ENCODE measurements at places on chromosomes 13 and 19.

- no peak for DNase-seq
Observed at GRCh38 chr13:100535426-100536135, 53.0 kb downstream of the GGACT start.

DNA sequence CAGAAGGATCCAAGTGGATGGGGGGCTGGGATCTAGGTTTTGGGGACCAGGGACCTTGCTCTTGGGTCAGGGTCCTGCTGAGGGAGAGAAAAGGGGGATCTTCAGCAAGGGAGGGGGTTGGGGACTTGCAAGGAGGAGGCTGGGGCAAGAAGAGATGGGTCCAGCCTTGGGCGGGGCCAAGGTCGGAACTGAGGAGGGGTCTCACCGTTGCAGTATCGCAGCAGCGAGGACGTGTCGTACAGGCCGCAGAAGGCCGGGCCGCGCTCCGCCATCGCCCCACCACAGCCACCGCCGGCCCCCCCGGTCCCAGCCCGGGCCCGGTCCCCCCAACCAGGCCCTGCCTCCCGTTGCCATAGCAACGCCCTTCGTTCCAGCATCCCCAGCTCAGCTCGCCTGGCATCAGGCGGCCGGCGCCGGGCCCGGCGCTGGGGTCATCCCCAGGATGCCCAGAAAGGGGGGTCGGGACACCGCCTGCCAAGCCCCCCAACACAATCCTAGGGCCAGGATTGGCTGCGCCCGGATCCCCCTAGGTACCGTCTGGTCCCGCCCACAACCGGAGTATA, 6.0 kb upstream of the EML2 start:
- DNase-seq, result no peak

DNA sequence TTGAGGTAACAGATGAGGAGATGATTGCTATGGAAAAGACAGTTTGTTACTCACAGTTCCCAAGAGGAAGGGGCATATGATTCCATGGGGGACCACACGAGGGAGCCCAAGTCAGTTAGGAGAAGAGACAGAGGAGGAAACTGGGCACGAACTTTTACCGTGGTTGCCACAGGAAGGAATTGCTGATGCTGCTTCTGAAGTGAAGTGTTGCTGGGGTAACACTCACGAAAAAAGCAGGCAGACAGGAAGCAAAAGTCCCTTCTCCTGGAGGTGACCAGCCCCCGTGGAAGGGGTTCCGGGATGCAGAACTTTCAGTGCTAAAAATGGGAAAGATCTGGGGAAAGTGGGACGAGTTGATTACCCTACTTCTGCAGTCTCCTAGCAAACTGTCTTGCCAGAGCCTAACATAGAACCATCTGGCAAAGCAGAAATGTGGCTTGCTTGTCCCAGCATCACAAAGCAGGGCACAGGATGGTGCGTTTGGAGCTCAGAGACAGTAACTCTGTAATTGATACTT, 35.4 kb upstream of the MAP3K10 start:
- no peak for DNase-seq

DNA sequence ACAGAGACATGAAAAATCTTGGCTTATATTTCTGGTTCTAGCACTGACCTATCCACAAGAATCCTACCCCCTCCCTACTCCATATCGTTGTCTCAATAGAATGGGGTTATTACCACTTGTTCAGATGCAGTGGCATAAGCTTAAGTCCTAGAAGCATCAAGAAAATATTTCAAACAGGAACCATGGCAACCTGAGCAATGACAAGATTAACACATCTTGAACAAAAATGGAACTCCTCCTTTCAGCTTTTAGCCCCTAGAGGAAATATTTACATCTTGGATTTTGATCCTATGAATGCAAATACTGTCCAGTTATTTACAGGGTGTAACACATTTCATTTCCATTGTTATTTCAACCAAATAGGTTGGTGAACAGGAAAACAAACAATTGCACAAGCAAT, 46.1 kb upstream of the TSC22D1 start:
- no peak for DNase-seq

- DNase-seq, result no peak
Observed at GRCh38 chr19:36236946-36237310, 22.0 kb downstream of the ZNF146 start.

DNA sequence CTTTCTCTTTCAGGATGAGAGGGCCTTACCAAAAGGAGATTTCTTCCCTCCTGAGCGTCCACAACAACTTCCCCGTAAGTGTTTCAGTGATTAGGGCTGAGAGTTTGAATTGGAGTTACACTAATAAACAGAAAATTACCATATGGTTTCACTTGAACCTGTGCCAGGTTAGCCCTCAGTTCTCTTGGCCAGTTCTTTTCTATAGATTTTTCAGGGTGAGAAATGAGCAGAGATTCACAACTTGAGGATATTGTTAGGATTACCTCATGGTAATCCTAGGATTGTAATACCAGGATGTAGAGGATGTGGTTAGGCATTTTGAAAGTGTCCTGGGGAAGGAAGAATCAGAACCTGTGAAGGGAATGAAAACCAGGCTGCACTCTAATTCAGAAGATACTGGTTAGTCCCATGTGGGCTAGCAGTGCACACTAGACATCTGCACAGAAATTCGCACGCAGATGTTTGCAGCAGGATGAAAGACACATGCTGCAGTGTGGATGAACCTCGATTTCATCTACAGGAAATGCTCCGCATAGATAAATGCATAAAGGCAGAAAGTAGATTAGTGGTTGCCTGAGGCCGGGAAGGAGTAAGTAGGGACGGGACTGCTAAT, 24.1 kb downstream of the HNRNPM start:
- DNase-seq, result peak; percentile 63

GRCh38 chr19:52659013-52659412, 20.9 kb upstream of the ZNF83 start:
- no peak for DNase-seq

DNA sequence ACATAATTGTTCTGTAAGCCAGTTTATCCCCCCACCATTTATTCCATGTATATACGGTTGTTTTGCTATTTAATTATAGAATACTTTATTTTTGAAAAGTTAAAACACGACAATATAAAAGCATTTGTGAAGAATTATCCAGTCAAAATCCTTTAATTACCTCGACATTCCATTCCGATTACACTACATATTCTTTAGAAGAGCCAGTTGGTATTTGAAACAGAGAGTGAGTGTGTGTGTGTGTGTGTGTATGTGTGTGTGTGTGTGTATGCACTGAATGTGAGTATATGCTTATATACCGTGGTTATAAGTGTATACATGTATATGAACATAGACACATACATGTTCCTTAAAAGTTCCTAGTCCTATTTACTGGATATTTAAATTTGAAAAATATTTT, 87.8 kb upstream of the KLF5 start:
- no peak for DNase-seq

GRCh38 chr19:33861950-33862349, 65.3 kb downstream of the KCTD15 start:
- no peak for DNase-seq

GRCh38 chr13:40568246-40569023, 98.0 kb downstream of the FOXO1 start:
- no peak for DNase-seq

DNA sequence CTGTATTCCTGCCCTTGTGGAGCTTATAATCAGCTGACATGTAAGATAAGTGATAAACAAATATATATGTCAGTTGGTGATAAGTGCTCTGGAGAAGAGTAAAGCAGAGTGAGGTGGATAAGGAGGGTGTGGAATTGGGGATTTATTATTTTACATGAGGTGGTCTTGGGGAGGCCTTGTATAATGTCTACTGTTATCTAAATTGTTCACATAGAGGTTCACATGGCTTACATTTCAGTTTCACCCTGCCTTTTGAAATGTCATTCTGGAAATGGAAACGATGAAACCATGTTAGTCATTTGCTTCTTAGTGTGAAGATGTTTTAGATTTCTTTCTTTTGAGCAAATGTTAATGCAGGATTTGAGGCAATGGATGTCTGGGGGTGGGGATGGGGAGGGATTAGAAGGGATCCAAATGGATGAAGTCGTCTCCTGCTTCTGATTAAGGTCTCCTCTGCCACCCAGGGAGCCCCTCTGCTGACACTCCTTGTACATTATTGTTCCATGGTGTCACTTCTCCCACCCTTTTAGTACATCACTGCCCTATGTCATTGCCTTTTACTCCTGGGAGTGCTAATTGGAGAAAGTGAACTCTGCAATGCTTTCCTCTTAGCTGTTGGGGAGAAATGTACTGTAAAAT, 14.0 kb downstream of the B3GLCT start:
- peak; percentile 86 for DNase-seq

DNA sequence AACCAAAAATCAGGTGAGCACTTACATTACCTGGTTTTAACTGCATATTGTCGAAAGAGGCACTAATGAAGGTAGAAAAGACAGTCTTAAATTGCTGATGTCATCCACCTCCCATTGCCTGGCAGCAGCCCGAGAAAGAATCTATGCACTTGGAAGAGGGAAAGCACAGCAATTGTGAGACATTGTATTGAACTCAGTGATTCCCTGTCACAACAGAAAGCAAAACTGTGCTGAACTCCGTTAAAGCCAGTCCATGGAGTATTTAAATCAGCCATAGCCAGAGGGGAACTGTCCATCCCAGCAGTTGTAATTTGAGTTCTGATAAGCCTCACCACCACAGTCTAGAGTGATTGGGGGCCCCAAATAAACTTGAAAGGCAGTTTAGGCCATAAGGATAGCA, 466.6 kb upstream of the PCDH9 start:
- no peak for DNase-seq

GRCh38 chr13:35471706-35472322, 4.7 kb downstream of the MAB21L1 start:
- DNase-seq, result no peak

GRCh38 chr13:90933097-90933826, 414.2 kb upstream of the MIR17HG start:
- no peak for DNase-seq

DNA sequence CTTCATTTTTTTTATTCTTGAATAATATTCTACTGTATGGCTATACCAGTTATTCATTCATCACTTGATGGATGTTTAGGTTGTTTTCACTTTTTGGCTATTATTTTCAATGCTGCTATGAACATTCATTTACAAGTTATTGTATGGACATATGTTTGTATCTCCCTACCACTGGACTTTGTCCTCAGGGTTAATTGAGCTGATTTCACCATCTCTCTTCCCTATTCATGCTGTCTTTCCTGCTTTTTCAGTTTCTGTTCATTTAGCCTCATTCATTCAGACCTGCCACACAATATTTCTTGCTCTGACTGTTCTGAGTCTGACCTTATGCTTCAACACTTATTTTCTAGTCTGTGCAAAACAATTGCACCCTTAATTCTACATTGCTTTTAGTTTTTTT, 12.3 kb upstream of the C1QTNF9B start:
- no peak for DNase-seq

GRCh38 chr19:17877696-17878095, 6.0 kb downstream of the SLC5A5 start:
- no peak for DNase-seq

- peak; percentile 5 for DNase-seq
Observed at GRCh38 chr13:66659286-66659685, 570.9 kb downstream of the PCDH9 start.

DNA sequence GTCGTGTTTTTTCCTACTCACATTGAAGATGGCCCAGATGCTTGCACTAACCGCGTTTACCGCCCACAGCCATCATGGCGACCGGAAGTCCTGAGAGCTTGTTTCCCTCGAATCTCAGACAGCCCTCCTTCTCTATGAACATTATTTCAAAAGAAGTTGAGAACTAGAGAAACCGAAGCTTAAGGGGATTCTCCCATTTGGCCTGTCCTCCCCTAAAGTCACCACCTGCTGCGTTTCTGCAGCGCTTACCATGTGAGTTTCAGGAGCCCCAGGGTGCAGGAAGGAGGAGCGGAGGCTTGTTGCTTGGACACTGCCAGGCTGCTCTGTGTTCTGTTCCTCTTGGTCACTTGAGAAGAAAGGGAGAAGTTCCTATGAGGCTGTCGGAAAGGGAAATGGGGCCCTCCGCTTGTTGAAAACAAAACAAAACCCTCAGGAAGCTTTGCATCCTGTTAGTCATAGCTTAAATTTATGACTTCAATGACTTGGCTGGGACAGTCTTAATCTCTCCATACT, 6.2 kb downstream of the CARD8 start:
- peak; percentile 32 for DNase-seq

DNA sequence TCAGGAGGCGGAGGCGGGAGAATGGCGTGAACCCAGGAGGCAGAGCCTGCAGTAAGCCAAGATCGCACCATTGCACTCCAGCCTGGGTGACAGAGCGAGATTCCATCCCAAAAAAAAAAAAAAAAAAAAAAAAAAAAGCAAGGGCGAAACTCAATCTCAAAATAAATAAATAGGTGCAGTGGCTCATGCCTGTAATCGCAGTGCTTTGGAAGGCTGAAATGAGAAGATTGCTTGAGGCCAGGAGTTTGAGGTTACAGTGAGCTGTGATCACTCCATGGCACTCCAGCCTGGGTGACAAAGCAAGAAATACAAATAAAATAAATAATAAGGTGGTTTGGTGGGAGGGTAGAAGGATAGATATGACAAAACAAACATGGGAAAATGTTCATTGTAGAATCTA, 39.0 kb upstream of the CYP2S1 start:
- no peak for DNase-seq

DNA sequence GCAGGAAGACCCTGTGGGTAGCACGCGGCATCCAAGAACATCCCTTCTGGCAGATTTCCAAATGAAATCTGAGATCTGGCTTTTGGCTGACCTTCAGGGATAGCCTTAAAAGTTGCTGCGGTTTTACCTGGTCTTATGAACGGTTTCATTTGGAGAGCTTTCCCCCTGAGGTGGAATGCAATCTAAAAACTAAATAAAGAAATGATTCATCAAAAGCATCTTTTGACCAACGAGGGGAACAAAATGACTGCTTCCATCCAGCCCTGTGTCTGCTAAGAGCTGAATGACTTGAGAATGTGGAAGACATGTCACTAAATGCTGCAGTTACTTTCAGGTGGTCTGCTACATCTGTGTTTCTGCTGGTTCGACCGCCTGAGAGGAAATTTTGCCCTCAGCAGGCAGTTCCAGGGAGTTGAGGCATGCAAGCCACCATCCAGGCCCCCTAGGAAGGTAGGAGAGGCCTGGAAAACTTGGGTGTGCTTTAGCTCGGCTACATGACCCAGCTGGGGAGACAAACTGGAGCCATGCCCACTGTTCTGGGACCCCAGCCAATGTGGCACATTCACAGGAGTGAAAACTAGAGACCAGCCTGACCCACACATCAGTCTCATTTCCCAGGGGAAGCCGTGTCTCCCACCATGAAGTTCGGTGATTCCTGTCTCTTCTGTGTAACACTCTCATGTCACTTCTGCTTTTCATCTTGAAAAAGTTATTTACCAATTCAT, 175.1 kb upstream of the KL start:
- no peak for DNase-seq

DNA sequence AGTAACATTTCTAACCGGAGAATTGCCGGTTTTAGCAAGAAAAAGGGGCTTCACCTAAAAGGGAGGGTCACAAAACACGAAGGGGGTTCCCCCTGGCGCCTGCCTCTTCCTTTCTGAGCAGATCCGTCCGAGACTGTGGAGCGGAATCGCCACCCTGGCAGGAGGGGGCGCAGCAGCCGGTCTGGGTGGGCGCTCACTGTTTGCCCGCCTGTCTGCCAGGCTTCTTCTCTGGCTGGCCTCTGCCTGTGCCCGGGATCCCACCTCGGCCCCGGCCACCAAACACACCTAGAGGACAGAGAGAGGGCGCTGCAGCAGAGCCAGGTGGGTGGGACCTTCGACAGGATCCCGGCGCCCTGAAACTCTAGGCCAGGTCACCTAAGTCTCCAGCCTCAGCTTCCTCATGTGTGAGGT, 15.6 kb downstream of the LSM4 start:
- no peak for DNase-seq
